ENCODE measurements at places on chromosomes 1 and 21. TPM values are rescaled to one million over a fixed set of nuclear protein-coding genes. Genes with fewer than 3 reads are reported as not detected.

- DNase-seq: no peak
Measured at GRCh38 chr1:43316738-43317520, 16.1 kb downstream of the TIE1 start.

DNA sequence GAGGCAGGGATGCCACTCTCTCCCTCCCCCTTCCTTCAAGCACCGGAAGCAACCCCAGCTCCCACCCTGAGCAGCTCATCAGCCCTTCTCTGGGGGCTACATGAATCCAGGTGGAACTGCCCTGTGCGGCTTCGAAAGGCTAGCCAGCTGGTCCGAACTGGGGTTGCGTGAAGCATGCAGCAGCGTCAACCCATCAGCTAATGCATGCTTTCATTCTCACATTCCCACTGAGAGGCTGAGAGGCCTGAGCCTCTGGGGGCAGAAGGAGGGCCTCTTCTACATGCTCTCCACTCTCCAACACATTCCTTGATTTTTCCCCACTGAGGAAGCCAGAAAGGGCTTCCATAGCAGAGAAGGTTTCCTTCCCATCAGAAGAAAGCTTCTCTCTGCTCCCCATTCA, 5.6 kb downstream of the RXRG start:
- no peak for DNase-seq

Gene LCE2A
- 1.3 TPM for polyA plus RNA-seq

DNA sequence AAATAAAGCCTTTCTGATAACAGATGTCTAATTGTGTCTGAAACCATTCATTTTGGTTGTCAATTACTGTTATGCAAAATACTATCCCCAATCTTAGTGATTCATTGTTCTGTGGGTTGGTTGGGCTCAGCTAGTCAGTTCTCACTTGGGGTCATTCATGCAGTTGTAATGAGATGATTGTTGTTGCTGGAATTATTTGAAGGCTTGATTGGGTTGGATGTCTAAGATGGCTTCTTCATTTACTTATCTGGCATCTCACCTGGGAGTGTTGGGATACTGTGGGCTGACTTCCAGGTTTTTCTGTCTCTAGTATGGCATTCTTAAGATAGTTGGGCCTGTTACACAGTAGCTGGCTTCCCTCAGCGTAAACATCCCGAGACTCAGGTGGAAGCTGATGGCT, 217.8 kb upstream of the B3GALT2 start:
- no peak for DNase-seq

Gene ITLN2
- polyA plus RNA-seq: 2.1 TPM

DNA sequence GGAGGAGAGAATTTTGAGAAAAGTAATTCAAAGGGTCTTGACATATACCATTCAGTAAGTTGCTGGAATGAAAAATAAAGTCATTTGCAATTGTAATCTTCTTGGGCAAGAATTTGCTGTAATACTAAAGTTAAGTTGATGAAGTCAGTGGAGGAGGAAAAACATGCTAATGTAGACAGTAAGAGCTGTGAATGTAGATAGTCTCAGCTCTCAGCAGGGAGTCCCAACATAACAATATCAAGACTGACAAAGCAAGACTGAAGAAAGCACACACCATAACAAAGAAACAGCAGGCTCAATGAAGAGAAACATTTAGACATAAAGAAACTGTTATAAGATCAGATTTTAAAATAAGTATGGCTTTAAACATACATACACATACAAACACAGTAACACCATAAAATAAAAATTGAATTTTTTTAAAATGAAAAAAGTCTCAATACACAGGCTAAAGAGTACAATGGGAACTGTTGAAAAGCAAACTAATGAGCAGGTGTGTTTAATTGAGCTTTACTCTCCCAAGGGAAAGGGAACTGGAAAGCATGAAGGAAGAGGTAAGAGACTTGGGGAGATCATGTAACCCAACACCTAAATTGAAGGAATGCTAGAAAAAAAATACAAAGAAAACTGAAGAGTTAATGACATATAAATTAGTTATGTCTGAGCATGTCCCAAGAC, 336.3 kb upstream of the NCAM2 start:
- DNase-seq: no peak
